ENCODE measurements at places on chromosomes 5 and 9. TPM values are rescaled to one million over a fixed set of nuclear protein-coding genes. Genes with fewer than 3 reads are reported as not detected.
A peak's percentile ranks its signal among the peaks of the same experiment; 100 is the strongest.

The SPINK7 gene
- not detected for total RNA-seq

DNA sequence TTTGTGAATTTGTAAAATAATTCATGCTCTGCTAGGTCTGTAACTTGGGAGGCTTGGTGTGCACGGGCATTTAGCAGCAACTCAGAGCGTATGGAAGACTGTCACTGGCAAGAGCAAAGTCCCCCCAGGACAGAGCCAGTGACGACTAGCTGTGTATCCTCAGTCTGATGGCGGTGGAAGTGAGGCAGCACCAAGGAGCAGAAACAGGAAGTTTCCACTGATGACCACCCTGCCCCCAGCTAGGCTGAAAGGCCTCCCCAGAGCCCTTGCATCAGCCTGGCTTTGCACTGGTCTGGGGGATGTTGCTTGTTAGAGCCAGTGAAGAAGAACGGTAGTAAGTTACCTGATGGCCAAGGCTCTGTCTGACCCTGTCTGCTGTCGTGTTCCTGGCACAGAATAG is 66.8 kb upstream of the ABL1 start:
- peaks cover 40% of the 10 kb centered on the region for H3K4me1 ChIP-seq
- H3K4me3 ChIP-seq, result no peak overlapping the region
- H3K27ac ChIP-seq, result peak overlapping the region; percentile 19

The EQTN gene
- total RNA-seq, result not detected

- H3K27ac ChIP-seq, result no peak overlapping the region
- no peak overlapping the region for H3K4me3 ChIP-seq
- no peak for DNase-seq
- no peaks in the 10 kb centered on the region for H3K36me3 ChIP-seq
Observed at GRCh38 chr5:173839117-173839713, 48.9 kb upstream of the CPEB4 start.

The NUTM2F gene
- total RNA-seq, result not detected

GRCh38 chr5:178644826-178645545 is 18.1 kb upstream of the CLK4 start:
- no peak for DNase-seq
- no peaks in the 10 kb centered on the region for H3K27me3 ChIP-seq
- no peak overlapping the region for H3K27ac ChIP-seq
- H3K4me3 ChIP-seq, result no peak overlapping the region

The HRH2 gene
- 0.36 TPM for total RNA-seq

DNA sequence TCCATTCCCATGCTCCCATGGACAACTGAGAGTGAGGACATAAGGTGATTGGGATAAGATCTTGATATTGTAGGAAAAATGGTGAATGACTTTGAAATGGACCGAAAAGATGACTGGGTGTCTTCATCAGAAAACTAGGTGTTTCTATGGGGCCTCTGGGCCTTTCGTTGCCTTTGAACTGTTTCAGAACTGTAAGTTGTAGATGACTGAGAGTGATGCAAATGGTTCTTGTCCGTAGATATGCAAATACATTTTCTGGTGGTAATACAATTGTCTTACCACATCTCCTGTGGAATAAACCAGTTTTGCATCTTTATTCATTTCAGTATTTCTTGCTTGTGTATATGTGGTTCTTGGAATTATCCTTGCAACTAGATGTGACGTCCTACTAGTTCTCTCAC is 16.0 kb upstream of the TEX48 start:
- H3K27me3 ChIP-seq, result no peaks in the 10 kb centered on the region
- H3K27ac ChIP-seq, result no peak overlapping the region
- no peak overlapping the region for H3K4me3 ChIP-seq
- H3K36me3 ChIP-seq, result no peaks in the 10 kb centered on the region
- H3K4me1 ChIP-seq, result peaks cover 16% of the 10 kb centered on the region
- no peak for DNase-seq

GRCh38 chr9:107178293-107178692 is 104.8 kb upstream of the RAD23B start:
- H3K27me3 ChIP-seq, result no peaks in the 10 kb centered on the region
- DNase-seq, result no peak
- H3K4me3 ChIP-seq, result no peak overlapping the region
- H3K4me1 ChIP-seq, result peaks cover 40% of the 10 kb centered on the region
- H3K27ac ChIP-seq, result no peak overlapping the region
- H3K36me3 ChIP-seq, result no peaks in the 10 kb centered on the region

- DNase-seq, result no peak
- H3K4me3 ChIP-seq, result no peak overlapping the region
- H3K4me1 ChIP-seq, result peaks cover 6% of the 10 kb centered on the region
- no peaks in the 10 kb centered on the region for H3K36me3 ChIP-seq
Observed at GRCh38 chr9:33222031-33222430, 17.9 kb upstream of the SPINK4 start.

GRCh38 chr9:126692041-126692758 is 78.5 kb downstream of the LMX1B start:
- no peak overlapping the region for H3K27ac ChIP-seq
- no peaks in the 10 kb centered on the region for H3K4me1 ChIP-seq
- peak; percentile 67 for DNase-seq
- H3K36me3 ChIP-seq, result no peaks in the 10 kb centered on the region
- no peak overlapping the region for H3K4me3 ChIP-seq

The MAMDC4 gene
- 0.88 TPM for total RNA-seq

DNA sequence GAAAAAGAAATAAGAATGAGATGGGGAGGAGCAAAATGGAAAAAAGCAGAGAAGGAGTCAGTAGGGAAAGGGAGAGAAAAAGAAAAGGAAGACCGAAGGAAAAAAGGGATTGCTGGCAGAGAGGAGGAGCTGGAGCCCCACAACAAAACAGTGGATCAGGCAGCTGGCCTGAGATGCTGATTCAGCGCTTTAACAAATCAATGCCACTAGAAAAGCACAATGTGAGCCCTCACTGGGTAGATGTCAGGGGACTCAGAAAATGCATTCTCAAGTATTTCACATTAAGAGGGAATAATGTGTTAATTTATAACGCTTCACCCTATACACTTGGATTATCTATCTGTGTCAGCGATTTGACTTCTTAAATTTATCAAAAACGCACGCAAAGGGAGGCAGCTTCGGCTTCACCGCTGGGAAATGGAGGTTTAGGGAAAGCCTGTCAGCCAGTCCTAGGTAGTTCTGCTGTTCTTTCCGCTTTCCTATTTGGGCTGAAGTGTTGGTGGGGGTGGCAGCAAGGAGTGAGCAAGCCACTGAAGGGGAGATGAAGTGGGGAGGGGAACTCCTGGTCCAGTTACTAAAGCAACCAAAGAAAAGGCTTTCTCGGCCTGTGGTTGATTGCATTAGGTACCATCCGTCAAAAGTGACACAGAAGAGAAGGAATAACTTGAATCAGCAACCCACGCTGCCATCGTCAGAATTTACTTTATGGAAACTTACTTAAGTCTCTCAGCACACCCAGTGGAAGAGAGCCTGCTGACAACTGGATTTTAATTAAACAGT is 161.6 kb downstream of the BNC2 start:
- no peaks in the 10 kb centered on the region for H3K27me3 ChIP-seq
- no peak overlapping the region for H3K4me3 ChIP-seq
- peak overlapping the region; percentile 13 for H3K27ac ChIP-seq
- H3K36me3 ChIP-seq, result no peaks in the 10 kb centered on the region
- no peak for DNase-seq

GRCh38 chr9:18909140-18910018 is 123.6 kb downstream of the SAXO1 start:
- H3K27ac ChIP-seq, result no peak overlapping the region
- peaks cover 43% of the 10 kb centered on the region for H3K36me3 ChIP-seq
- no peak overlapping the region for H3K4me3 ChIP-seq
- H3K27me3 ChIP-seq, result no peaks in the 10 kb centered on the region
- peaks cover 41% of the 10 kb centered on the region for H3K4me1 ChIP-seq

The CDC20B gene
- total RNA-seq, result not detected

DNA sequence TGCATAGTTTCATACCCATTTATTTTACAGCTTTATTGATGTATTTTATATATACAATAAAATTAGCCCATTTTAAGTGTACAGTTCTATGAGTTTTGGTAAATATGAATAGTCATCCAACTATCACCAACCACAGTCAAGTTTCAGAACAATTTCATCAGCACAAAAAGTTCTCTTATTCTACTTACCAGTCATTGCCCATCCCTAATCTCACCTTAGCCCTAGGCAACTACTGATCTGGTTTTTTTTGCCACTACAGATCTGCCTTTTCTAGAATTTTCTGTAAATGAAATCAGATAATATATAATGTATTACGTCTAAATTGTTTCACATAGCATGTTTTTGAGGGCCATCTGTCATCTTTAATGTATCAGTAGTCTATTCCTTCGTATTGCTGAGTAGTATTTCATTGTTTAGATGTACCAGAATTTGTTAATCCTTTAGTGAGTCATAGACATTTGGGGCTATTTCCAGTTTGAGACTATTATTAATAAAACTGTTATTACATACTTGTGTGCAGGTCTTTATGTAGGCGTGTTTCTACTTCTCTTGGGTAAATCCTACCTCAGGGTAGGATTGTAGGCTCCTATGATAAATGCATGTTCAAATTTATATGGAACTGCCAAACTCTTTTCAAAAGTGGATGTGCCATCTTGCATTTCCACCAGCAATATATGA is 198.5 kb upstream of the ADAMTSL1 start:
- no peak for DNase-seq
- no peak overlapping the region for H3K27ac ChIP-seq
- no peak overlapping the region for H3K4me3 ChIP-seq

DNA sequence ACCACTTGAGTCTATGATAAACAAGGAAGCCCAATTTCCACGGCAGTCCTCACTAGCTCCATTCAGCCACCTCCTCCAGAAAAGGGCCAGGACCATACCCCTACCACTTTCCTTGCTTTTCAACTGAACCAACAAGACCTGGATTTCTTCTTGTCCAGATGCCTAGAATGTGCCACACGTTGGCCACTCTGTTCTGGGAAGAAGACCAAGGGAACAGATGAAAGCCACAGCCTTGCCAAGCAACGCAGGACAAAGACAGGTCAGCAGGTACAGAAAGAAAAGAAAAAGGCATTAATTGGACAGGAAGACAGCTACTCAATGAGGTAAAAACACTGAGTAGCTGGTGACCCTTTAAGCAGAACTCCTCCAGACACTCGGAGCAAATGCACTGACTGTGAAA is 2.2 kb downstream of the CCNJL start:
- no peak overlapping the region for H3K4me3 ChIP-seq
- no peak overlapping the region for H3K27ac ChIP-seq
- H3K27me3 ChIP-seq, result peaks cover 46% of the 10 kb centered on the region
- H3K4me1 ChIP-seq, result peaks cover 3% of the 10 kb centered on the region

The PCDHGA3 gene
- total RNA-seq, result 2.9 TPM

DNA sequence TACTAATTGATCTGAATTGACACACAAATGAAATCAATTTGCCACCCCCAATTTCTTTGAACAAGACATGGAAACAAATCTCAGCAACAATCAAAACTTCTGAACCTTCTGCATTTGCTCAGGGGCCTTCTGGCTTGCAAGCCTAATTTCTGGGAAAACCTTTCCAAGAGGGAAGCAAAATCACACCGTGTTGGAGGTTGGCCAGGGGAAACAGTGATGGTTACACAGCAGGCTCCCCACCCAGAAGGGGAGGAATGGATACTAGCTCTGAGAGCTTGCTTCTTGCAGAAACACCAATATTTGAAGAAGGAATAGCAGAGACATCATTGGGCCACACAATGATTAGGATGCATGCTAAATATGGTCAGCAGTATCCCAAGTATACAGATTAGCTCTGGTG is 488.6 kb upstream of the TRPC7 start:
- DNase-seq, result no peak
- peaks cover 6% of the 10 kb centered on the region for H3K27me3 ChIP-seq
- no peaks in the 10 kb centered on the region for H3K36me3 ChIP-seq
- no peak overlapping the region for H3K27ac ChIP-seq
- H3K4me1 ChIP-seq, result no peaks in the 10 kb centered on the region

- DNase-seq, result peak; percentile 78
- peaks cover 20% of the 10 kb centered on the region for H3K4me1 ChIP-seq
- no peaks in the 10 kb centered on the region for H3K36me3 ChIP-seq
- no peak overlapping the region for H3K27ac ChIP-seq
- peaks cover 3% of the 10 kb centered on the region for H3K27me3 ChIP-seq
- H3K4me3 ChIP-seq, result no peak overlapping the region
Observed at GRCh38 chr5:134026521-134027287, 21.9 kb upstream of the VDAC1 start.

The ANKRD20A1 gene
- not detected for total RNA-seq

DNA sequence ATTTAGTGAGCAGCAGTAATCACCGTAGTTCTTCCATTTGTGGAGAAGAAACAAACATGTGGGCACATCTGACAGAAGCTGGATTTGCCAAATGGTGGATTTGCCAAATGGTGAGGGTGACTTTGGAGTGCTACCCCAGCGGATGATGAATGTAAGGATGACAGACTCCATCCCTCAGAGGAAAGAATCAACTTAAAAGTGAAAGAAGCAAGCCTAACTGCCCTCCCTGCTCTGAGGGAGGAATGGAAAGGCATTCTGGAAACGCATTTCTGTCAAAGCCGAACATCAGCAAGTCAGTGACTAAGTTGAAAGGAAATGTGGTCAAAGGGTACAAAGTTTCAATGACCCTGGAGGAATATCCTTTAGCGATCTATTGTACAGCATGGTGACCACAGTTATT is 143.5 kb downstream of the GPBP1 start:
- no peak for DNase-seq
- no peak overlapping the region for H3K4me3 ChIP-seq
- H3K27me3 ChIP-seq, result peaks cover 7% of the 10 kb centered on the region
- H3K4me1 ChIP-seq, result peaks cover 10% of the 10 kb centered on the region
- H3K27ac ChIP-seq, result peak overlapping the region; percentile 17

DNA sequence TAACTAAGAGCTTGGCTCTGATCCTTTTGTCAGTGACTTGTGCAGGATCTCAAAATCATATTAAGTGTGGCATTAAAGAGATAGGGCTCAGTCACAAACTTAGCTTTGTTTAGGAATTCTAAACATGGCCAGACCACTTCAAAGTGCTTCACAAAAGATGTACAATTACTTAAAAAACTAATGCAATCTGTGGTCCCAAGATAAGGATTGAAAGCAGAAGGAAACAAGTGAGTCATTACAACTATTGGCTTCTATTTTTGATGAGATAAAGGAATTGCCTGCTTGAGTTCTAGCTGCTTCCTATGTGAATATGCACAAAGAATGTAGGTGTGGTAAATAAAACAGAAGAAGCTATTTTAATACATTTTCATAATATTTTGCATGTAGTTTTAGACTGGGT is 44.9 kb upstream of the SLC12A2 start:
- DNase-seq, result peak; percentile 77
- H3K4me3 ChIP-seq, result no peak overlapping the region
- no peaks in the 10 kb centered on the region for H3K27me3 ChIP-seq
- H3K4me1 ChIP-seq, result no peaks in the 10 kb centered on the region
- H3K27ac ChIP-seq, result no peak overlapping the region

- H3K4me1 ChIP-seq, result no peaks in the 10 kb centered on the region
- no peak overlapping the region for H3K4me3 ChIP-seq
- no peak for DNase-seq
- no peaks in the 10 kb centered on the region for H3K27me3 ChIP-seq
- no peaks in the 10 kb centered on the region for H3K36me3 ChIP-seq
- H3K27ac ChIP-seq, result no peak overlapping the region
Observed at GRCh38 chr5:6886866-6887265, 173.6 kb downstream of the TENT4A start.

The CATSPER3 gene
- 0.36 TPM for total RNA-seq

DNA sequence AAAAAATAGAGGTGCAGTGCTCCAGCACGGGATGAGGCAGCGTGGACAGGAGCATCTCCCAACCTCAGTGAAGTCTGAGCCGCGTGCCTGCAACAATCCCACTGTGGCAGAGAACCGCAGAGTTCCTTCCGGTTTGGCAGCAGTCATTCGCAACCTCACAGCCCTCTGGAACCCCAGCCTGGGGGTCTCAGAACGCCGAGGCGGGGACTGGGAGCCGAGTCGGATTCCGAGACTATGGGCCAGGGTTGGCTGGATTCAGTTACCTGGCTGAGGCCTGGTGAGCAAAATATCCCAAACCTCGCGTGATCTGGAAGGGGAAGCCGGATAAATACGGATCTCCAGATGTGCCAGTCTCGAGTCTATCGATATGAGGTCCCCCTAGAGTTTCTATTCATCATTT is 27.0 kb downstream of the CDKN2A start:
- H3K36me3 ChIP-seq, result peaks cover 5% of the 10 kb centered on the region
- DNase-seq, result no peak
- peaks cover 24% of the 10 kb centered on the region for H3K4me1 ChIP-seq
- no peak overlapping the region for H3K27ac ChIP-seq
- H3K4me3 ChIP-seq, result no peak overlapping the region
